ENCODE measurements at places on chromosomes 5 and 9. TPM values are rescaled to one million over a fixed set of nuclear protein-coding genes. Genes with fewer than 3 reads are reported as not detected.

Gene HMMR
- 1.0 TPM for total RNA-seq

DNA sequence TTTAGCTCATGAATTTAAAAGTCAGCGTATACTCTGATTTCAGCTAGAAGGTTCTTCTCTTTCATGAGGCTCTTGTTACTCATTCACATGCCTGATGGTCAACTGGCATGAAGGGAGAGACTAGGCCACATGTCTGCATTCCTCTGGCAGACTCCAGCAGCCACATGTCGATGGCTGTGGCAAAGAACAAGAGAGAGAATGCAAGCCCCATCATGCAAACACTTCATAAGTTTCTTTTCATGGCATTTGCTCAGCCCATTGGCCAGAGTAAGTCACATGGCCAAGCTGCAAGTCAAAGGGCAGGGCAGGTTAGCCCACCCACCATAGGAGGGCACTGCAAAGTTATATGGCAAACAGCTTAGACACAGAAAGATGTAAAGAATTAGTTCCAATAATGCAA is 5.4 kb downstream of the KCNV2 start:
- DNase-seq, result no peak

- DNase-seq, result no peak
Observed at GRCh38 chr9:77999231-77999631, 32.4 kb downstream of the GNAQ start.

DNA sequence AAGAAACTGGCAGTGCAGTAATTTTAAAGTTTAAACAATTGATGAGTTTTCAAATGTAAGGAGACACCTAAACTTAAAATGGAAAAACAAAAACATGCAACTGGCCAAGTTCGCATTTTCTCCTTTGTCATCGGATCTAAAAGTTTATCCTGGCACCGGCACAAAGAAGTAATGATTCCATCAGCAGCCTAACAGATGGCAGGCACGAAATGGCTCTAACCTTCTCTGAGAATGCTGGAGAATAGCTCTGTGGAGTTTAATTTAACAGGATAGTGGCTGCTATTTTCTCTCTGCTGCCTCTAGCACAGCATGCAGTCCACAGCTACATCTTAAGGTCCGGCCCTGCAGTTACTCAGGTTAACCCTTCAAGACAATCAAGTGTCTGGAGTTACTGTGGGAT is 82.2 kb downstream of the PRELID2 start:
- no peak for DNase-seq
